ENCODE measurements at places on chromosomes 1 and 21. TPM values are rescaled to one million over a fixed set of nuclear protein-coding genes. Genes with fewer than 3 reads are reported as not detected.

GRCh38 chr1:107739201-107739600, 225.8 kb downstream of the VAV3 start:
- H3K27ac ChIP-seq, result no peak overlapping the region
- H3K27me3 ChIP-seq, result no peaks in the 10 kb centered on the region
- H3K36me3 ChIP-seq, result peaks cover 20% of the 10 kb centered on the region
- peaks cover 2% of the 10 kb centered on the region for H3K4me1 ChIP-seq

The CCDC27 gene
- not detected for total RNA-seq

The PLEKHA6 gene
- 1.5 TPM for total RNA-seq

DNA sequence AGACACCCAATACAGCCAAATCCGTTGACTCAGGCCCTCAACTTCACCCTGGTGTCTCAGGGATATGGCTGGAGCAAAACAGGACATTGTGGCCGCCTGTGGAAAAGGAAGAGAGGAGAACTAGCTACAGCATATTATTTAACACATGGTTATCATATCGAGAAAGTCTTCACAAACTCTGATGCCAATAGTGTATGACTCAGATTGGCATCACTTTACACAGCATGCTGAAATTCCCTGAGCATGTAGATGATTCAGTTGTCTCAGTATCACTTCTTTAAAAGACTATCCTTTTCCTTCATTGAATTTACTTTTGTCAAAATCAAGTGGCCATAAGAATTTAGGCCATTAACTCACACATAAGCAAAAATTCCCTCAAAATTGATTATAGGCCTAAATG, 20.1 kb downstream of the HSD3B2 start:
- no peak overlapping the region for H3K27ac ChIP-seq
- H3K36me3 ChIP-seq, result no peaks in the 10 kb centered on the region
- H3K4me1 ChIP-seq, result no peaks in the 10 kb centered on the region
- peaks cover 17% of the 10 kb centered on the region for H3K27me3 ChIP-seq
- H3K4me3 ChIP-seq, result no peak overlapping the region

GRCh38 chr1:198437332-198437731, 103.1 kb downstream of the ATP6V1G3 start:
- H3K27me3 ChIP-seq, result no peaks in the 10 kb centered on the region
- H3K4me1 ChIP-seq, result peaks cover 4% of the 10 kb centered on the region
- DNase-seq, result no peak
- H3K36me3 ChIP-seq, result no peaks in the 10 kb centered on the region
- H3K27ac ChIP-seq, result no peak overlapping the region
- H3K4me3 ChIP-seq, result no peak overlapping the region

DNA sequence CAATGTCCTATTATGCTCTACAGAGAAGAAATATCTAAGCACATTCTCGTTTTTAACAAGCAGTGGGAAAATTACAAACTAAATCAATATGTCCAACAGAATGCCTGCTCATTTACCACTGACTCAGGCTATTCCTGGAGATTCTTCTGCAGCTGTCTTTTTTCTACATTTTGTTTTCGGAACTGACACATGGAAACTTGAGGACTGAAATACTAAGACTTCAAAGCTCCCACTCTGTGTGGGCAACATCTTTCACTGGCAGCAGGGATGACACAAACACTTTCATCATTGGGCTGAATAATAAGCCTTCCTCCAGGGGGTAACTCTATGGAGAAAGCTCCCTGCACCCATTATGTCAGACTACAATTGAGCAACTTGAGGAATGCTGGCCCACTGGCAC, 175.5 kb upstream of the NCAM2 start:
- H3K36me3 ChIP-seq, result no peaks in the 10 kb centered on the region
- H3K27me3 ChIP-seq, result no peaks in the 10 kb centered on the region
- no peak overlapping the region for H3K27ac ChIP-seq
- H3K4me3 ChIP-seq, result no peak overlapping the region
- no peak for DNase-seq

GRCh38 chr1:14468751-14469150, 129.7 kb upstream of the KAZN start:
- H3K27me3 ChIP-seq, result no peaks in the 10 kb centered on the region
- no peaks in the 10 kb centered on the region for H3K4me1 ChIP-seq
- no peak overlapping the region for H3K27ac ChIP-seq
- no peak overlapping the region for H3K4me3 ChIP-seq
- no peak for DNase-seq
- H3K36me3 ChIP-seq, result no peaks in the 10 kb centered on the region

The XCL1 gene
- total RNA-seq, result 86.0 TPM

- no peak overlapping the region for H3K4me3 ChIP-seq
- no peak for DNase-seq
- H3K27me3 ChIP-seq, result peaks cover 72% of the 10 kb centered on the region
- H3K4me1 ChIP-seq, result peaks cover 16% of the 10 kb centered on the region
- no peaks in the 10 kb centered on the region for H3K36me3 ChIP-seq
Measured at GRCh38 chr1:228007049-228007800, 427 bp downstream of the WNT3A start.

DNA sequence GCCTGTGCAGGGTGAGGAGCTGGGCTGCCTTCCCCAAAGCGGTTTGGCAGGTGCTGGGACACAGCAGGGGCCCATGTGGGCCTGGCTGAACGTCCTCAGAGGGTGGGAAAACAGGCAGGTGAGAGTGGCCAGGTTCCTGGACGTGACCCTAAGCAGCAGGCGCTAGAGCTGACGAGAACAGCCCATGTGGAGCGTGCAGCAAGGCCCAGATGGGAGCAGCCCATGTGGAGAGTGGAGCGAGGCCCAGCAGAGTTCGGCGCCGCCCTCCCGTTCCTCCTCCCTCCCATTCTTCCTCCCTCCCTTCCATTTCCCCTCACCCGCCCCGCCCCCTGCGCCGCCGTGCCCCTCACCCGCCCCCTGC, 314.4 kb upstream of the VAMP3 start:
- H3K36me3 ChIP-seq, result no peaks in the 10 kb centered on the region
- no peaks in the 10 kb centered on the region for H3K4me1 ChIP-seq
- no peak overlapping the region for H3K4me3 ChIP-seq
- no peaks in the 10 kb centered on the region for H3K27me3 ChIP-seq

The NCAM2 gene
- not detected for total RNA-seq

- DNase-seq, result no peak
- H3K4me3 ChIP-seq, result peak overlapping the region; percentile 64
- H3K27ac ChIP-seq, result peak overlapping the region; percentile 100
- H3K27me3 ChIP-seq, result no peaks in the 10 kb centered on the region
- H3K4me1 ChIP-seq, result peaks cover 87% of the 10 kb centered on the region
Measured at GRCh38 chr1:201017828-201018163, 5.7 kb downstream of the KIF21B start.

The LAMC1 gene
- 0.66 TPM for total RNA-seq

DNA sequence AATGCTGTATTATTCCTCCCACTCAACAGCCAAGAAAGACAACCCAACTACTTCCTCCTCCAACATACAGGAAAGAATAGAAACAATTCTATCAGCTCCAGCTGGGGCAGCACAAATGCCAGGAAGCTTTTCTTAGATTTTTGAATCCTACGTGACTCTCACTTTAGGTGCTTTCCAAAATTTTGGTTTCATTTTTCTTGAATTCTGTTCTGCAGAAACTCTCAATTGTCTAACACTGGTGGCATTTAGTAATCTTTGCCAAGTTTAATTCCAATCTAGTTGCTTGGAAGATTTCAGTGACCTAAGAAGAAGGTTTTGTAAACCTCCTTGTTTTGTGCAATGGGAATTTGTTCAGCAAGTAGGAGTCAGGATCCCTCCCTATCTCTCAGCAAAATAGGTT, 37.1 kb upstream of the DOCK7 start:
- H3K27ac ChIP-seq, result peak overlapping the region; percentile 59
- H3K4me1 ChIP-seq, result peaks cover 5% of the 10 kb centered on the region
- DNase-seq, result no peak
- H3K27me3 ChIP-seq, result peaks cover 4% of the 10 kb centered on the region
- no peak overlapping the region for H3K4me3 ChIP-seq

- no peaks in the 10 kb centered on the region for H3K36me3 ChIP-seq
- H3K27ac ChIP-seq, result peak overlapping the region; percentile 25
- no peak for DNase-seq
- H3K27me3 ChIP-seq, result peaks cover 37% of the 10 kb centered on the region
- peaks cover 47% of the 10 kb centered on the region for H3K4me1 ChIP-seq
Measured at GRCh38 chr1:15350151-15350550, 59.5 kb upstream of the EFHD2 start.

- no peak overlapping the region for H3K27ac ChIP-seq
- peaks cover 11% of the 10 kb centered on the region for H3K4me1 ChIP-seq
- H3K4me3 ChIP-seq, result no peak overlapping the region
- no peak for DNase-seq
- no peaks in the 10 kb centered on the region for H3K36me3 ChIP-seq
- H3K27me3 ChIP-seq, result peaks cover 6% of the 10 kb centered on the region
Measured at GRCh38 chr1:232904566-232904965, 45.8 kb upstream of the NTPCR start.

The PRAMEF33 gene
- not detected for total RNA-seq

DNA sequence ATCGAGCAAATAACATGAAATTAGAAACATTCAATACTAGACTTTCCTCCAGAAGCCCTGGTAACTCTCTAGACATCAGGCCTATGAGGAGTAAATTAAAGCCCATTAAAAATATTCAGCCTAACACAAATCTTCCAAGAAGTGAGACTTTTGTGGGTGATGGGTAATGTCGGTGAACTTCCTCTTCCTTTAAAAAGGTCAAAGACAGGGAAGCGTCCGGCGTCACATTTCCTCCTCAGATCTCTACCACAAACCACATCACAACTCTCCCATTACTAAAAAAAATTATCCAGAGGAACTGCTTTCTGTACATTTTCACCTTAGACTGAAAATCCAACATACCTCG, 1.4 kb downstream of the EIF4G3 start:
- no peaks in the 10 kb centered on the region for H3K27me3 ChIP-seq
- peaks cover 27% of the 10 kb centered on the region for H3K4me1 ChIP-seq
- peaks cover 33% of the 10 kb centered on the region for H3K36me3 ChIP-seq
- peak overlapping the region; percentile 86 for H3K4me3 ChIP-seq
- H3K27ac ChIP-seq, result peak overlapping the region; percentile 91
- peak; percentile 21 for DNase-seq

DNA sequence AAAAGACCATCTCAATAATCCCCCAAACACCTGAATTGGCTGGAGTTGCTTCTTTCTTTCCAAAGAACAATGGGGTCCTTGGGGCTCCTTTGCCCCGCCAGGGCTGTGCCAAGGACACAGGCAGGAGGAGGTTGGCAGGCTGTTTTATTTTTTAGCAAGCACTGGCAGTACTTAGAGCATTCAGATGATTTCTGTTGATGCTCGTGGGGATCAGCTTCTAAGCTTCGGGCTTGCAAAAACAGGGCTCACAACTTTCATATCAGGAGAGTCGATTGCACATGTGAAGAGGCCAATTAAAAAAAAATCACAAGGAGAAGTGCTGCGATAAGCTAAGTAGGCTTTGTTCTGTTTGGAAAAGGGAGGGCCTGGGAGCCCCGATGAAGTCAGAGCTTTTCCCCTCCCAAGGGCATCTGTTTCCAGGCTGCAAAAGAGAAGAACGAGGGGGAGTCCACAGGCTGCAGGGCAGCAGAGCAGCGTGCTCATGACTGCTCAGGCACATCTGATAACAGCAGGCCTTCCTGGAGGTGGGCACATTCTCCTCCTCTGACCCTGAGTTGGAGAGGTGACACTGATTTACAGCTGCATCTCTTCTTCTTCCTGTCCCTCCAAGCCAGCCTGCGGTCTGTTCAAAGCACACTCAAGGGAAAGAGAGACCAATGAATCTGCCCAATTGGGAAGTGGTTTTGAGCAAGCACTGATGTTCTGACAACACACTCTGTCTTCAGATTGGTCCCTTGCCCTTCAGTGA, 27.3 kb upstream of the BCAR3 start:
- H3K27ac ChIP-seq, result no peak overlapping the region
- DNase-seq, result no peak
- no peaks in the 10 kb centered on the region for H3K36me3 ChIP-seq
- peaks cover 24% of the 10 kb centered on the region for H3K4me1 ChIP-seq

GRCh38 chr1:113663165-113663951, 95.9 kb downstream of the PHTF1 start:
- no peak overlapping the region for H3K4me3 ChIP-seq
- no peak overlapping the region for H3K27ac ChIP-seq
- H3K27me3 ChIP-seq, result no peaks in the 10 kb centered on the region
- no peak for DNase-seq

The LCE2C gene
- total RNA-seq, result not detected

The FAM78B gene
- 0.74 TPM for total RNA-seq

GRCh38 chr1:48066936-48067335, 69.8 kb upstream of the TRABD2B start:
- no peaks in the 10 kb centered on the region for H3K4me1 ChIP-seq
- DNase-seq, result no peak
- no peak overlapping the region for H3K4me3 ChIP-seq
- H3K36me3 ChIP-seq, result no peaks in the 10 kb centered on the region

DNA sequence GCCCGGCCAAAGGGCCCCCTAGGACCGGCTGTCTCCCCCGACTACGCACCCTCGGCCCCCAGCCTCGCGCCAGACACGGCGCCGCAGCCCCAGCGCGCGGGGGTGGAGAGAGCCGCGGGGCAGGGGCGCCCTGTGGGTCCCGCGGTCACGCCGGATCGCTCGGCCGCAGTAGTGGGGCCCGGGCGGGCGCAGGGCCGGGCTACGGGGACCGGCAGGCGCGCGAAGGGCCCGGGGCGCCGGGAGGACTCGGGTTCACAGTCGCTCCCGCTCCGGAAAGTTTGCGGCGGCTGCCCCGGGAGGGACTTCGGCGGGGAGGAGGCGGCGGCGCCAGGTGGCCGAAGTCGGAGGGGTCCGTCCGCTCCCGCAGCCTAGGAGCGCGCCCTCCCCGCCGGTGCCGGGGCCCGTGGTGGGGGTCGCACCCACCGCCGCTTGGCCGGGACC, 7.1 kb upstream of the ZNF669 start:
- DNase-seq, result peak; percentile 19
- peak overlapping the region; percentile 62 for H3K4me3 ChIP-seq
- H3K36me3 ChIP-seq, result no peaks in the 10 kb centered on the region
- H3K4me1 ChIP-seq, result peaks cover 4% of the 10 kb centered on the region
- H3K27me3 ChIP-seq, result peaks cover 56% of the 10 kb centered on the region

DNA sequence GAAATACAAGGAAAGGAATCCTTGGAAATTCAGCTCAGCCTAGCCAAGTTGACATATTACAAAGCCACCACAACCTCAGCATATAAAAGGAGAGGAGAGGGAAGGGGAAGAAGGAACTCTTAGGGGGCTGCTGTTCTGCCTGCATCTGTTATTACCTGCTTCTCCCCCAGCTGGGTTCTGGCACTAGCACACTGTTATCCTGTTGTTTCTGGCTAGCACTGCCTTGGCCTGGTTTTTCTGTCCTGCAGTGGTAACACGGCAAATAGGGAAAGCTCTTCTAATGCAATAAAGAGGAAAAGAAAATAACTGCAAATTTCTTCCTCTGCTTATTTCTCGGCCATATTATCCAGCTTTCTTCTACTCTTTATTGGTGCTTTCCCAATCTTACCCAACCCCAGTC, 16.5 kb upstream of the VCAM1 start:
- peaks cover 2% of the 10 kb centered on the region for H3K4me1 ChIP-seq
- no peak overlapping the region for H3K27ac ChIP-seq
- H3K36me3 ChIP-seq, result no peaks in the 10 kb centered on the region
- H3K27me3 ChIP-seq, result peaks cover 9% of the 10 kb centered on the region
- no peak for DNase-seq

- H3K4me1 ChIP-seq, result peaks cover 31% of the 10 kb centered on the region
- no peaks in the 10 kb centered on the region for H3K27me3 ChIP-seq
- DNase-seq, result no peak
- H3K27ac ChIP-seq, result peak overlapping the region; percentile 25
- peaks cover 54% of the 10 kb centered on the region for H3K36me3 ChIP-seq
- H3K4me3 ChIP-seq, result no peak overlapping the region
Measured at GRCh38 chr21:36052860-36053714, 7.2 kb downstream of the SETD4 start.
